ENCODE measurements at places on chromosomes 5 and 9.

- no peak for DNase-seq
Observed at GRCh38 chr5:111948092-111948841, 191.3 kb upstream of the NREP start.

DNA sequence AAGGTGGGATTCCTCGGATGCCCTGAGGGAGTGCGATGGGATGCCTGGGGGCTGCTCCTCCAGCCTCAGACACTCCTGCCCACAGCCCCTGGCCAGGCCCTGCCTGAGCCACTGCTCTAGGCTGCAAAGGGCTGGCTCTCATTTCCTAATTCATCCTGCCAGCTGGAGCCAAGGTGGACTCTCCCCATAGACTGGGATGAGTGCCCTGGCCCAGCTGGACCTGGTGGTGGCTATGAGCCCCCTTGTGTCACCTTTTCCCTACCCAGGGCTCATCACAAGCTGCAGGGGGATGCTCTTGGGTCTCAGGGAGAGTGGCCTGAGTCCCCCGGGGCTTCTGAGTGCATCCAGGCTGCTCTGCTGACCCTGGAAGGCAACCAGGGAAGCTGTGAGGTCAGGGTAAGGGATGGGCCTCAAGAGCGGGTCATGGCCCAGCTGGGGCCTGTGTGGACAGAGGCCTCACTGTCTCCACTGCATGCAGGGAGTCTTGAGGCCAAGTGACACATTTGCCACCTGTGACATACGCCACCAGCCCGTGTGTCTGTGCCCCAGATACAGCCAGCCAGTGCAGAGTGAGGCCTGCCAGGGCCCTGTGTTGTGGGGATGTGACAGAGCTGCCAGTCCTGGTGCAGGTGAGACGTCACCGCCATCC, 102.7 kb upstream of the IER5L start:
- no peak for DNase-seq

DNA sequence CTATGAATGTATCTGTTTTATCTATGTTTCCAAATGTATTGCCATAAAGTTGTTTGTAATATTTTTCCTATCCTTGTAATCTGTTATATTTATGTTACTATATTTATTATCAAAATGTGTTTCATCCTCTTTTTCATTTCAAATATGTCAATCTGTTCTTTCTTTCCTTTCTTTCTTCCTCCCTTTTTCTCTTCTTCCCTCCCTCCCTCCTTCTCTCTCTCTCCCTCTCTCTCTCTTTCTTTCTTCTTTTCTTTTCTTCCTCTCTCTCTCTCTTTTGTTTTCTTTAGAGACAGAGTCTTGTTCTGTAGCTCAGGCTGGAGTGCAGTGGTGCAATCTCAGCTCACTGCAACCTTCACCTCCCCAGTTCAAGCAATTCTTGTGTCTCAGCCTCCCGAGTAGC, 91.3 kb downstream of the GTF3C4 start:
- DNase-seq, result no peak

- DNase-seq, result no peak
Observed at GRCh38 chr5:61589946-61590345, 257.9 kb downstream of the ZSWIM6 start.

GRCh38 chr9:101383361-101383760, 1.4 kb downstream of the BAAT start:
- no peak for DNase-seq

DNA sequence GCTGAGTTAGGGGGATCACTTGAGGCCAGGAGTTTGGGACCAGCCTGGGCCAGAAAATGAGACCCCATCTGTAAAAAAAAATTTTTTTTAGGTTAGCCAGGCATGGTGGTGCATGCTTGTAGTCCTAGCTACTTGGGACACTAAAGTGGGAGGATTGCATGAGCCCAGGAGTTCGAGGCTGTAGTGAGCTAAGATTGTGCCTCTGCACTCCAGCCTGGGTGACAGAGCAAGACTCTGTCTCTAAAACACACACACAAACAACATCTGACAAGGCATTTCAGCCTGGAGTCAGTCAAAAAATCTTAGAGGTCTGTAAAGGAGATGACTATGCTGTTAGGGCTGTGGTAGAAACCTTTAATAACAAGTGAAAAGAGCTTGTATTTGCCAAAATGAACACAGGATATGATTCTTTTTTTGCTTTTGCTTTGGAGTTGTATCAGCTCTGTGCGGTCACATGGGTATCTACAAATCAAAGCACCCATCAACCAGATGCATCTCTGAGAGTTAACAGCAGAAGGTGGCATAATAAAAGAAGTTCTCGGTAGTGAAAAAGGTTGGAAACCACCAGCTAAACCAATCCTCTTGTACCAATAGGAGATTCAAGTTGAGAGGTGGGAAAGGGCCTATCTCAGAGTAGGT, 3.6 kb upstream of the PSMD5 start:
- DNase-seq, result no peak

GRCh38 chr5:113503146-113503545, 10.3 kb upstream of the YTHDC2 start:
- DNase-seq, result no peak

DNA sequence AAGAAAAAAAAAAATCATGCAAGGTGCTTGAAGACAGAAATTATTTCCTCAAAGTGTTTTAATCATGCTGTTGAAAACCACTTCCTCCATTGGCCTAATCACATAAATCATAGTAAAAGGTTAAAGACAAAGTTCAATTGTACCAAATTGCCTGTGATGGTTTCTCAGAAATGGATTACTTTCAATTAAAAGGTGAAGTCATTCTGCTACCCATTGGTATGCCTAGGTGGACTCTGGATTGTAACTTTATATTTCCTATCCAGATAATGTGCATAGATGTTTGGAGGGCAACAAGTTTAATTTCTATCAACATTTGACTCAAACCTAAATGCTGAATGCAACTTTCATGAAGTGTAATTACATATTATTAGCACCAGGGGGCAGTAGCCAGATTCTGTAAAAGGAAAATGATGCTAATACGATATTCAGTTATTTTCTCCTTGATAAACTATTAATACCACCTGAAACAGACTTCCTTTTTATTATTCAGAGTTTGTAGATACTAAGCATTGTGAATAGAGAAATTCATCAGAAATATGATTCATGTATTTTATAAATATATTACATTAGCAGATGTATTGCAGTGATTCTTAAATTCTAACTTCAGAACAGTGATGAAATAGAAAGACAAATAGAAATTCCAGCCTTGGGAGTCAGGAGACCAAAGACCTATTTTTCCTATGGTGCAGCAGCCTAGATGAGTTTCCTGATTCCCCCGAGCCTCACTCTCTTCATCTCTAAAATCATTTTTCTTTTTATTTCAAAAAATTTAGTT, 148.2 kb downstream of the CAAP1 start:
- no peak for DNase-seq

GRCh38 chr5:108642170-108642906, 105.4 kb upstream of the FER start:
- DNase-seq, result peak; percentile 17

DNA sequence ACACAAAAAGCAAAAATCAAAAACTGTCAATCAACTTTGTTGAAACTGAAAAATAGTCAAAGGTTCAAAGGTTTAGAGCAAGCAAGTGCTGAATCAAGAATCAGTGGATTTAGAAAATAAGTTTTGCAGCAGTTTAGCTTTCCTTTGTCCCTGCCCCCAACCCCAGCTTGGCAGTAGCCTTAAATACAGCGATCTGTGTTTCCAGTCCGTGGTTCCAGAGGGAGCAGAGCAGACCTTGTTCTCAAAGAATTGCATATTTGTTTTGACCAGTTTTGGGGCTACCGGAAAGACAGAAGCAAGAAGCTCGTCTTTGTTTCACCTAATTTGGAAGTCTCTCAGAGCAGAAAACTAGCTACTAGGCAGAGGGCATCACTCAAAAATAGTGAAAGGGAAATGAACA, 57.2 kb upstream of the PRDM9 start:
- DNase-seq, result no peak

DNA sequence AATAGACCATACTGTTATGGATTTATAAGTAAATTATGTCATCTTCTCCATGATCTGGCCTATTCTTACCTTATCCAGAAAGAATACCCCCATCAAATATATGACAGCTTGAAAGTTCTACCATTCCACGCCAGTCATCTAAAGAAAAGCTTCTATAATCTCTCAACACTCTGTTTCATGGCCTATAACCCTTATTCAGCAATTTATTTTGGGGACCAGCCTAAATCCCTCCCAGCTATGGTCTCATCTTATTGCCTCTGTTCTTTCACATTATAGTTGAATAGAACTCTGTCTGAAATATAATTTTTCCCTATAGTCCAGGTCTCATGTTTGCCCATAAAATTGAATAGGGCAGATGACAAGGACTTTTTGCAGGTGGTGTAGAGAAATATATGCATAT, 2387.6 kb upstream of the WWC1 start:
- no peak for DNase-seq

Measured in T-helper 1 cell (primary cell).